A549 treated with GW870086 at 1 μM for 4 hours (cell line): ENCODE measurements at places on chromosomes 11 and 22. TPM values are rescaled to one million over a fixed set of nuclear protein-coding genes. Genes with fewer than 3 reads are reported as not detected.

Gene SCUBE1
- total RNA-seq, result 0.08 to 0.31 TPM (median 0.13 TPM) in 5 replicates

Gene DDX17
- 82.3 to 102 TPM (median 94.1 TPM) in 5 replicates for total RNA-seq

Gene SAA2
- 0.24 to 0.43 TPM in 2 of 5 replicates, not detected in the others for total RNA-seq

Gene PTDSS2
- 33.8 to 46.7 TPM (median 44.8 TPM) in 5 replicates for total RNA-seq

Gene OR4D5
- total RNA-seq, result not detected in 5 replicates
